Temporal lobe (tissue), 4 donors: ENCODE measurements at places on chromosomes 12 and 14. TPM values are rescaled to one million over a fixed set of nuclear protein-coding genes. Genes with fewer than 3 reads are reported as not detected.

BRAP gene
- total RNA-seq, result 17.7 TPM

KRT86 gene
- under 0.01 TPM for total RNA-seq

IL31 gene
- total RNA-seq, result not detected

NEUROD4 gene
- total RNA-seq, result 0.98 TPM

SERPINA1 gene
- 1.5 TPM for total RNA-seq

SLC25A21 gene
- 0.25 TPM for total RNA-seq

FAM186B gene
- not detected for total RNA-seq

AHSA1 gene
- 70.1 TPM for total RNA-seq

ART4 gene
- total RNA-seq, result 0.25 TPM

MUCL1 gene
- total RNA-seq, result not detected

PLEKHD1 gene
- total RNA-seq, result 0.49 TPM

SSTR1 gene
- total RNA-seq, result 12.0 TPM

CLMN gene
- 0.98 TPM for total RNA-seq

NINJ2 gene
- 0.49 TPM for total RNA-seq

LRP1 gene
- total RNA-seq, result 116 TPM

RNASE2 gene
- 0.49 TPM for total RNA-seq

KCNK13 gene
- 0.49 TPM for total RNA-seq

ZFHX2 gene
- 1.5 TPM for total RNA-seq

SPTB gene
- 17.0 TPM for total RNA-seq

TGM1 gene
- 0.49 TPM for total RNA-seq

NPFF gene
- total RNA-seq, result not detected

TSHR gene
- 0.25 TPM for total RNA-seq

TMEM263 gene
- total RNA-seq, result 26.1 TPM

PLEK2 gene
- not detected for total RNA-seq

TMEM132C gene
- 3.9 TPM for total RNA-seq

MOK gene
- 22.9 TPM for total RNA-seq

BCL7A gene
- 54.3 TPM for total RNA-seq

RIMBP2 gene
- total RNA-seq, result 34.2 TPM

SLC2A13 gene
- 75.0 TPM for total RNA-seq

PFKM gene
- total RNA-seq, result 79.4 TPM

RASSF9 gene
- total RNA-seq, result 1.2 TPM

HNF1A gene
- not detected for total RNA-seq

CBLN3 gene
- 0.25 TPM for total RNA-seq

TEX52 gene
- not detected for total RNA-seq

ARHGEF40 gene
- total RNA-seq, result 15.0 TPM

ASCL1 gene
- 8.6 TPM for total RNA-seq

VDR gene
- not detected for total RNA-seq

FIGNL2 gene
- total RNA-seq, result 0.25 TPM

PTPRQ gene
- total RNA-seq, result 0.49 TPM

TCL1B gene
- total RNA-seq, result not detected

TPPP2 gene
- total RNA-seq, result not detected

PZP gene
- total RNA-seq, result under 0.01 TPM

NELL2 gene
- total RNA-seq, result 1,352 TPM

TAS2R10 gene
- 2.5 TPM for total RNA-seq
